Neuronal stem cell (in vitro differentiated cells): ENCODE measurements at places on chromosomes 7 and 10.

GRCh38 chr7:40923626-40924025, 779.3 kb downstream of the INHBA start:
- no peak for DNase-seq

- no peak for DNase-seq
Measured at GRCh38 chr7:110283056-110283455, 807.9 kb upstream of the LRRN3 start.

DNA sequence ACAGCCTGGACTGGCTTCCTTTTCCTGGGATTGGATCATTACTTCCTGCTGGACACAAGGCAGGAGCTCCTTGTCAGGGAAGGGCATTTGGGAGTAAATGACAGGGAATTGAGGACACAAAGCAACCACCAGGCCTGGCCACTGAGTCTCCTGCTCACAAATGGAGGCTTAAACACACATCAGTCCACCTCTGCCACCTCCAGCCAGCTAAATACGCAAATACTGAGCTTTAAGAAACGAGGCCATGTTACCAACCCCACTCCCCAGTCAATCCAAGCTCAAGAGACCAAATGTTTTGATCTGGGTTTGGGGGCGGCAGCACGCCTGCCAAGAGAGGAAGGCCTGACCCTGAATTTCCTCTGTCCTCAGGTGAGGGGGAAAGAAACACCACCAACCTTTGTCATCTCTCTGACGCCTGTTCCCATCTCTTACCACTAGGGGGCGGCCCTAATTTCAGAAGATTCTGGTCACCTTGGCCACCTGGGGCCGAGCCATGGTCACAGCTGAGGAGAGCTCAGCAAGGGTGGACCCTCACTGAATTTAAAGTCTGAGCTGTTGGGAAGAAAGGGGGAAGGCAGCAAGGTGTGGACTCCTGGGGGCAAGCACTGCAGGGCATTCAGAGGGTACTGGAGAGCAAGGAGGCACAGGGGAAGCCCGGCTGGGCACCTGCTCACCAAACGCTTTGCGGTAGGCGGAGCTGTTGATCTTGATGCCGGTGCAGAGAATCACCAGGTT, 16.5 kb downstream of the AIFM2 start:
- DNase-seq, result peak; percentile 57

DNA sequence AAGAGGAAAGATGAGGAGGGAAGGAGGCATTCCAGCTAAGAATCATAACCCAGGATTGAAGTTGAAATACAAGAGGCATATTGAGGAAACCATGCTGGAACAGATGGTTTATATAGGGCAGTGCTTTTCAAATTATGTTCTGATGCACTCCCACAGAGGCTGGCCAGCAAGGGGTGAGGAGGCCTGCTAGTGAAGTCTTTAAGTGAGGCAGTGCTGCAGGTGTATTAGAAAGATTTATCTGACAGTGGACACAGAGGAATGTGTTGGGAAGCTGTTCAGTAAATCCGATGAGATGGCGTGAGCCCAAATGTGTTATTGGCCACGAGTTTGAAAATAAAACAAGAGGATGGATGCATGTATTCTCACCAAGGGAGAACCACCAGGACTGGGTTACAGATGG, 28.6 kb downstream of the REEP3 start:
- no peak for DNase-seq

DNA sequence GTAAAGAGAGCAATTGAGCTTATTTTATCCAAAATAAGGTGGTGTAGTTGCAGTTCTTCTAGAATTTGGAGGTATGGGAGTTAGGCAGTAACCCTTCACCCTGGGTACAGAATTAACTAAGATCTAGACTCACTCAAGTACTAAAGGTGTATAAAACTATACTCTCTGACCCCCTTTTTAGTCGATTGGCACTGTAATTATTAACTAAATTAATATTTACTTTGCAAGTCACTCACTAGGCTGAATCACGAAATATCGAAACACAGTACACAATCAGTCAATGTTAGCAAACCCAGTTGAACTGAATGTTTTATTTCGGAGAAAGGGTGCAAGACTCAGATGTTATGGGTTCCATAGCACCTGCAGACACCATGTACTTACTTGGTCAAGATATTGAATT, 14.6 kb upstream of the CYP2C19 start:
- no peak for DNase-seq

DNA sequence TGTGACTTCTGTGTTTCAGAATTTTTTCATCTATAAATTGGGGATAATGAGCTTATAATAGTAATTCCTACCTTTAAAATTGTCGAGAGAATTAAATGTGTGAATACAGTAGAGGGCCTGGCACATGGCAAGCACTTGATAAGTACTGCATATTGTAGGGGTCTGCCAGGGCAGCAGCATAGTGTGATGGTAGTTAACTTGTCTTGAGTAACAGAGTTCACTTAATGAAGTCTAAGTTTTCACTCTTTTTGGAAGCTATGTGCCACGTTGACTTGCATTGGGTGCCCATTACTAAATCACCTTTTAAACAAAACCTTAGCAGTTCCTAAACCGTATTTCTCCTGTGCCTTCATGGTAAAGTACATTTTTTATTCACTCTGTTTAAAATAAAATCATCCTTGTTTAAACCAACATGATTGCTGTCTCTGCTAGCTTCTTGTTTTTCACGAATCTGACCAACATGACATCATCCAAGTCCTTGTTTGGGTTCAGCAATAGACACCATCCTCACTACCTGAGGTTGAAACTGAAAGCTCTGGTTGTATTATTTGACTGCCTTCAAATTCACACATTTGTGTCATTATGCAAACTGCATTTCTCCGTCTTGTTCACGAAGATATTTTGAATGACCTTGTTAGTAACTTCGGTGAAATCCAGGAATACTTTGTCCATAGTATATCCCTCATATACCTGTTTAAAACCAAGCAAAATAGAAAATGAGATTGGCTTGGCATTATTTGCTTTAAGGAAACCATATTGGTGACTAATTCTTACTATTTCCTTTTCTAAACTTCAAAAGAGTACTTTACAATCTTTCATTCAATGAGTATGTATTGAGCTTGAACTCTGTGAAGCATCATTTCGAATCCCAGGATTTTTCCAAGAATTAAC, 340.2 kb downstream of the SUGCT start:
- DNase-seq, result no peak

DNA sequence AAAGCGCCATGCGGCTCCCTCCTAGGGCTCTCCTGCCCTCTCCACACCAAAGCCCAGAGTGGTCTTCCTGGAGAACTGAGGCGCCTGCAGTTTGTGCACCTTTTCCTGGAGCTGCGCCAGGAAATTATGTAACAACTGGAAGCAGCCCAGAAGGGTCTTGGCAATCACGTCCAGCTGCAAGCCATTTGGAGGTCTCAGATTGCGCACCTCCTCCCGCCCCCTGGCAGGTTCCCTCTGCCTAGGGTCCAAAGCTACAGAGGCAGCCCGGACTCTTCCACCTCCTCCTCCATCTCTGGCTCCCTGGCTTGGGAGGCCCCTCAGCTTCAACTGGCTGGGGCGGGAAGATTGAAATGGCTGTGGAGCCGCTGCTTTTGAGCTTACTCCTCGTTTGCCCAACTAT, 34.0 kb upstream of the SFTPD start:
- no peak for DNase-seq

GRCh38 chr10:6476989-6477388, 103.1 kb downstream of the PRKCQ start:
- no peak for DNase-seq

GRCh38 chr10:1654247-1654646, 83.1 kb downstream of the ADARB2 start:
- DNase-seq, result no peak

DNA sequence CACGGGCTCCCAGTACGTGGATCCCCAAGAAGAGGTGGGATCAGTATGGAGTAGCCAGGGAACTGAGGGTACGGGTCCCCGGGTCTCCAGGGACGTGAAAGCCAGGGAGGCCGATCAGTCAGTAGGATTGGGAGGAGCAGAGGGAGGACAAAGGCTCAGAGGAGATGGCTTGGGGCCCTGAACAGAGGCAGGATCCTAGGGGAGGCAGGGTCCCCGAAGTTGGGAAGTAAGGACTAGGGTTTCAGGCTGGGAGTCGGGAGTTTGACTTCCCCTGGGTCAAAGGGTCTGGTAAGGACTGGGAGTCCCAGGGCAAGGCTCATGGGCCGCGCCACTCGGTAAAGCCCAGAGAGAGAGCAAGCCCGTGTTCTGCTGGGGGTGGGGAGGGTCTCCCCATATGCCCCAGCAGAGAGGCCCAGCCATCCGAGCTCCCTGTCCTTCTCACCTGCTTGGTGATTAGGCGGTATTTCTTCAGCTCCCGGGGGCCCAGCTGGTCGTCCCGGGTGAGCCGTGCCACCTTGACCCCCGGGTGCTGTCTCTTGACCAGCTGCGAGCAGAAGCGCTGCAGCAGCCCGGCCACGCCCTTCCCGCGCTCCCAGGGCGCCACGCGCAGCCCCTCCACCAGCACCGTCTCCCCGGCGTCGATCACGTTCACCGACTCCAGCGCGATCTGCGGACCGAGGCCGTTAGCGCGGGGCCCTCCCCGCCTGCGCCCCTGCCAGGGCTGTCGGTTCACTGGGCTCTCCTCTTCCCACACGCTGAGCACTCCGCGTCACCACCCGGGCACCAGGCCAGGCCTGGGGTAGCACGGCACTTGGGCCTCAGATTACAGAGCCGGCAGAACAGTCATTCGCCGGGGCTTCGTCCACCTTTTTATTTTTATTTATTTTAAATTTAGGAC, 7.0 kb downstream of the NAT16 start:
- no peak for DNase-seq

DNA sequence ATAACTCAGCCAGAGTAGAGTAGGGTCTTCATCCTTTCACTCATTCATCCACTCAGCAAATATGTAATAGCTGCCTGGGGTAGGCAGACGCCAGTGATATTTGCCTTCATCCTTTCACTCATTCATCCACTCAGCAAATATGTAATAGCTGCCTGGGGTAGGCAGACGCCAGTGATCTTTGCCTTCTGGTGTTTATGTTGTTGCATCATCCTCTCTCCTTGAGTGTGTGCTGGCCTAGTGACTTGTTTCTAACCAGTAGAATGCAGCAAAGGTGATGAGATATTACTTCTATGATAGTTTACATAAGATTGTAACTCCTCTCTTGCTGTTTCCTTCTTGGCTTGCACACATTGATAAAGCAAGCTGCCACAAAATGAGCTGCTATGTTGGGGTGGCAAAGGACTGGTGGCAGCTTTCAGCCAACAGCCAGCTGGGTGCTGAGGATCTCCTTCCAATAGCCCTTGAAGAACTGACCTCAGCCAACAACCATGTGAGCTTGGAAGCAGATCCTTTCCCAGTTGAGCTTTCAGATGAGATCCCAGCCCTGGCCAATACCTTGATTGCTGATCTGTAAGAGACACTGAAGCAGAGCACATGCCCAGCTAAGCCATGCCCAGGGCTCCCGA, 23.2 kb upstream of the MTPN start:
- no peak for DNase-seq

DNA sequence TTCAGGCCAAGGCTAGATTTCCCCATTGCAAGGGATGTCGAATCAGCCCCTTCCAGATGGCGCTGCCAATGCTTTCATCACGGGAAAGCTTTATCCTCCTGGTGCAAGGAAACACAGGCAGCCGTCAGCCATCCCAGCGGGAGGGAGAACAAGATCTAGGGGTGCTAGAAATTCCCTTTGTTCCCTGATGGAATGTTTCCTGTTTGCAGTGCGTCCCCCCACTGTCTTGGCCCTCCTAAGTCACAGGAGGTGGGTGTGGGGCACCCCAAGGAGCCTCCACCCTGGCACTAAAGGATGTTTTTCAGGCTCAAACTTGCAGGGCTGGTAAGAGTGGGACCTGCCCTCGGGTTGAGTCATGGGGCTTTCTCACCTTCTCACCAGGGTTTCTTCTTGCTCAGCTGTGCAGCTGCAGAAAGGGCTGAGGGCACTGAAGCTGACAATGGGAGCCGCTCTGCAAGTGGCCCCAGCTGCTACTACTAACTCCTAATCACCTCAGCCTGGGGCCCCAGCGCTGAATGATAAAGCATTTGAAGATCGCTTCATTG, 103.6 kb downstream of the PRPF18 start:
- DNase-seq, result no peak

GRCh38 chr7:140714331-140715040, 18.0 kb downstream of the NDUFB2 start:
- DNase-seq, result no peak

DNA sequence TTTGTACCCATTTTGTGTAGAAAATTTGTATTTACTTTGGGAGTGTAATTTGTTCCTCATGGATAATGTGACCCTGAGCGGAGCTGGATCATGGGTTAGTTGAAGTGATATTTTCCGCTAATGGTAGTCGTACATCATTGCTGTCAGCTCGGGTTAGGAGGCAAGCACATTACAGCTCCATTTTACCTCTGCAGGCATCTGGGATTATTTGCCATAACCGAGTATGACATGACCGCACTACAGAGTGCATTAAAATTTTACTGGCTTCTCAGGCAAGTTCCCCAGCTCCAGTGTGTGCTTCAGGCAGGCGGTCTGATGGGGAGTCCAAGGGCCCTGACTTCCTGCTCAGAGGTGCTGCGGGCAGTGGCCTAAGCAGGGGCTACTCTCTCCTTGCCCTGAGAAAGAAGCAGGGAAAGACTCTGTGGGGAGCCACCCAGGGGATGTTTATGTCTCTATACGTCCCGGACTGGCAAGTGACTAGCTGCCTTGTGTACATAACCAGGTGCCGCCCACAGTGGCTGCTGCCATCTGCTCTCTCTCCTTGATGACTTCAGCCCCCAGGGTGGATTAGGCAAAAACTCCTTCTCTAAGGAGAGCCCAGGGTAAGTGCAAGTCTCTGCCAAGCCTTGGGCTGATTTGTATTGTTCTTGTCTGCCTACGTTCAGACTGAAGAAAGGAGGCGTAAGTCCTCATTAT, 685.3 kb upstream of the GALNT17 start:
- DNase-seq, result no peak

DNA sequence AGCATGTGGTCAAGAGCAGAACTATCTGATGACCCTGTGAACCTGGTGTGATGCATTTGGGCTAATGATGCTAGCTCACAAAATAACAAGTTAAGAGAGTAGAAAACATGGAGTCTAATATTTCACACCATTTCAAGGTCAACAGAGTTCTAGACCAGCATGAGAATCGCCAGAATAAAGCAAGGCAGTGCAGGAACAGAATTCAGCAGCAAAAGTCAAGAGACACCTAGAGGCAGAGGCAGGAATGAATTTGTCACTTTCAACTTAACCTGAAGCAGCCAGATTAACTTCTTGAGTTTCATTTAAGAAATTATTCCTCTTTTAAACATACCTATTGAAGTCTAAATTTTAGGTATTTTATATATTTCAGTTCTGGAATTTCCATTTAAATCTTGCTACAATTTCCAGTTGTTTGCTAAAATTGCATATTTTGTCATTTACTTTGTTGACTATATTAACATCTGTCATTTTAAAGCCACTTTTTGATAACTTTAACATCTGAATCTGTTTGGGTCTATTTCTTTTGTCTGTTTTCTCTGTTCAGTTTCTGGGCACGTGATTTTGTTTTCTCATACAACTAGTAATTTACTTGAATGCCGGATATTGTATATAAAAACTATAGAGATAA, 44.2 kb upstream of the PRSS58 start:
- DNase-seq, result no peak
